ENCODE measurements at places on chromosomes 7 and 10.

GRCh38 chr10:111076191-111076681, 593 bp upstream of the ADRA2A start:
- peak; percentile 61 for DNase-seq

DNA sequence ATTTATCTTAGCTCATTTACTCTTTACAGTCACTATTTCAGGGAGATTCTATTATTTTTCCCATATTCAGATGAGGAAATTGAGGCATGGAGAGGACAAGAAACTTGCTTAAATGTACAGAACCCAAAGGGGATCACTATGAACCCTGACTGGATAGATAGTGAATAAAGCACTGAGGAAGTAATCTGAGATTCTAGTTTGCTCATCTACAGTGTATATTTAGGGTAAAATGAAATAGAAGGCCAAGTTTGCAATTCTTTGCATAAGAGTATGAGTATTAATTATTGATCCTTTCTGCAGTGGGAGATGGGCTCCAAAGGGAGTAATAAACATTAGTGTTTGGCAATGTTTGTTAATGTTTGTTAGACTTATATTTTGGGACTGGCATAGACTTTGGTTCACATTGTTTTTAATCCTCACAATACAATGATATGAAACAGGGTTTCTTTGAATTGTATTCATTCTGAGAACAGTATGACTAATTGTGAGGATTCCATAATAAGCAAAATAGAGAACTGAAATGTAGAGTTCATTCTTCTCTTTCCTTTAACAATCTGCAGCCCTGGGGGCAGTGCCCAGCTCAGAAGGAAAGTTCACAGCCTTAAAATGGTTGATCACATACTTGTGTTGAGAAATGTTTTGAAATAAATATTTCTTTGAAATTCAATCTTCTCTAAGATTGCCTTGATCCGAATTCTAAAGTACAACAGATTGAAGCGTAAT, 131.0 kb upstream of the ZNF804B start:
- no peak for DNase-seq

GRCh38 chr7:158549616-158550393, 37.8 kb downstream of the PTPRN2 start:
- DNase-seq: no peak

- DNase-seq: no peak
These were observed 21.7 kb downstream of the GTF2IRD1 start for GRCh38 chr7:74475243-74475986.

GRCh38 chr10:122293156-122293960, 22.3 kb downstream of the BTBD16 start:
- no peak for DNase-seq

- DNase-seq: no peak
These were observed 99.0 kb upstream of the ITGB1 start for GRCh38 chr10:33056828-33057596.

GRCh38 chr10:102311025-102311420, 65.7 kb downstream of the GBF1 start:
- DNase-seq: no peak

- DNase-seq: no peak
These were observed 116.2 kb downstream of the GFRA1 start for GRCh38 chr10:116156819-116157218.

GRCh38 chr7:84447636-84448293, 253.2 kb upstream of the SEMA3A start:
- DNase-seq: no peak

Measured in D721Med (cell line).